AG04449 (cell line): ENCODE measurements at places on chromosomes 1 and 21.

DNA sequence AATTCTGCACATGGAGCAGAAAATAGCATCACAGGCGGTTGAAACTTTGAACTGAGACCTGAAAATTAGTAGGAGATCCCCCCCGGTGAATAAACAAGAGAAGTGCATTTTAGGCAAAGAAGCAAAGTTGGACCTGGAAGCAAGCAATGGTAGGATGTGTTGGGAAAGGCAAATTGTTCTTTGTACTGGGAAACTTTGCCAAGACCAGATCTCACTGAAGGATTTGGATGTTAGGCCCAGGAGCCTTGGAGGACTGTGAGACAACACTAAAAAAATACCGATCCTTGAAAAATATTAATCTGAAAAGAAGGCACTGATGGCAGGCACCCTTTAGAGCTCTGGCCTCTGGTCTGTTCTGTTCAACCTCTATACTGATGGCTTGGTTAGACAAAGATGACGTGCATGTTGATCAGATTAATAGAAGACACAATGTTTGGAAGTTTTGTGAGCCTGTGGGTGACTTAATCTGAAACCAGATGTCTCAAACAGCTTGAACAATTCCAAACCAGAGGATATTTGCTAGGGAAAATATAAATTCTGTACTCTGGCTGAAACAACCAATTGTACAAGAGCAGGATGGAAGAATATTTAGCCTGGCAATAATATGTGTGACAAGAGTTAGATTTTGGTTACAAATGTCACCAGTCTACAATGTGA is 108.4 kb downstream of the ROR1 start:
- no peak for DNase-seq

- no peak for DNase-seq
Observed at GRCh38 chr1:34267326-34267725, 90.6 kb downstream of the C1orf94 start.

DNA sequence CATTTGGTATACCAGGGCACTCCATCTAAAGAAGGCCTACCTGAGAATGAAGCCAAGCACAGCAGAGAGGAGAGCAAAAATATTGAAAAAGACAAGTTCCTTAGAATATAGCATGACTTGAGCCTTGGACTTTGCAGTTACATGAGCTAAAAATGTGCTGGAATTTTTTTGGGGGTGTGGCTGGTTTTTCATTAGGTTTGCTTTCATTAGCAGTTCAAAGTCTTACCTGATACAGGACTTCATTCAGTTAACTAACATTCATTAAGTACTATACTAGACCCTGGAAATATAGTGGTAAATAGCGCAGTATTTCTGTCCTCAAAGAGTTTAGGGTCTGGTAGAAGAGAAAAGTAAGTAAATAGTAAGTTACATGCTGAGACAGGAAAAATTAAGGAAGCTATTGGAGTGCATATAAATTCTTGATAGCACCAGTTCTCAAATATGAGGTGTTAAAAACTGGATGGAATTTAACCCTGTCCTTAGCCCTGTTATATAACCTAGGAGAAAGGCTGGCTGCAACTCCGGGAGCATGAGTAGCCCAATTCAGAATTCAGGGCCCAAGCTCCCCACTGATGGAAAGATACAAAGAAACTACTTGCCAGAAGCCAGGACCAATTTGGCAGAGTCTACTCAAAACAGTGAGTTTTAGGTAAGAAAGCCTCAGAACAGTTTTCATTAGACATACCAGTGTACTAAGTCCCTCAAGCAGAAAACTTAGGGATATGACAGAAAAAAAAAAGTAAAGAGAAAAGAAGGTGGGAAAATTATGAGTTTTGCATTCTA is 3.1 kb upstream of the DOCK7 start:
- no peak for DNase-seq

- DNase-seq: no peak
Observed at GRCh38 chr1:5333291-5333690, 658.9 kb downstream of the NPHP4 start.
